SK-N-MC (cell line): ENCODE measurements at places on chromosomes 5 and 9.

DNA sequence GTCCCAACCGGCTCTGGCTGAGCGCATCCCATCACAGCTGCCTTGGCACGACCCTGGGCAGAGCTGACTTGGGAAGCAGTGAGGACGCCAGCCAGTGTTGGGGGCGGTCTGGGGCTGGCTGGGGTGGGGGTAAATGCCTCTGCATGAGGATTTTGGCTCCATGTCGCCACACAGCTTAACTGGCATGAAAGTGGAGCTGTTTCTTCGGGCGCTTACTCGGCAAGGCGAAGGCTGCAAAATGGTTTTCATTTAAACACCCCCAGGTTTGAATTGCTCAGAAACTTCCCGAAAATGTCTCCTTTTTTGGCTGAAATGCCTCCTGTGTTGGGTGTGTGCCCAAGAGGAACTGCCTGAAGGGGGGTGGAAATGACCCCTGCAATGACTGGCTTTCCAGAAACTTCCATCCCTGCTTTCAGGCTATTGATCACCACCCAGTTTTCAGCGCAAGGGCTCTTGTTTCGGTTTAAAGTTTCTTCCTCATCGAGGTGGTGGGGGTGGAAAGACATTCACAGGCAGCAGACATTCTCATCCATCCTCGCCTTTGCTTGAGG lies 38.3 kb downstream of the PTGES start:
- no peak for DNase-seq

GRCh38 chr9:103755986-103756385 lies 338.1 kb upstream of the SMC2 start:
- no peak for DNase-seq

DNA sequence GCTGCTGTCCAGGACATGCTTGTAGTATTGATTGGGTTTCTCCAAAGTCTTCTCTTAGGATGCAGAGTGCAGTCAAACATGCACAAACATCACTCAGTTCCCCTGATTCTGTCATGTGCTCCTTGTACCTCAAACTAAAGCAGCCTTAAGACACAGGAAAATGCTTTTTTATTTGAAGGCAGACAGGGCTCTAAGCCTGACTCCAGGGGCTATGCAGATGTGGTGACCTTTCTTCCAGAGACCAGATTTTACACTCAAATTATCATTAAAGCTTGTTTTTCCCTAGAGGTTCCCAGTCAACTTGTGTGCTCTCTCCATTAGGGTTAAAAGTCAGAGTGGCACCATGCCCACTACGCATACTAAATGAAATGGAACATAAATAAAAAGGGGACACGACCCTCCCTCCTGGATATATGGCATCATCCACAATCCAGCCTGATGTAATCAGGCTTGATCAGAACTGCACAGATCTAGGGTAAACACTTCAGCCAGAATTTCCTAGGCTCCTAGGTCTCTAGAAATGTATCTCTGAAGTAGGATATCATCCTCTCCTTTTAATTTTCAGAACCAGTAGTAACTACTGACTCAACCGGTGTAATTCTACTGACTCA lies 771.1 kb downstream of the NR2F1-AS1 start:
- no peak for DNase-seq

GRCh38 chr5:113038714-113039113 lies 62.1 kb downstream of the DCP2 start:
- no peak for DNase-seq

GRCh38 chr9:120544441-120544840 lies 35.5 kb downstream of the CDK5RAP2 start:
- no peak for DNase-seq
